Activated T-cell treated with anti-CD3 and anti-CD28 coated beads, Interleukin-2, amount 50 U/mL, for 72 hours (primary cell): ENCODE measurements at places on chromosomes 11 and 22. TPM values are rescaled to one million over a fixed set of nuclear protein-coding genes. Genes with fewer than 3 reads are reported as not detected.

The SCARF2 gene
- total RNA-seq: 1.0 TPM

The MYRF gene
- 2.2 TPM for total RNA-seq

The ELMOD1 gene
- not detected for total RNA-seq

The MAPK8IP1 gene
- 0.69 TPM for total RNA-seq

The MS4A15 gene
- not detected for total RNA-seq

The OR2AG1 gene
- not detected for total RNA-seq

The KIRREL3 gene
- not detected for total RNA-seq

The FAM180B gene
- total RNA-seq: 0.24 TPM
